ENCODE measurements at places on chromosomes 3 and 15. TPM values are rescaled to one million over a fixed set of nuclear protein-coding genes. Genes with fewer than 3 reads are reported as not detected.

DNA sequence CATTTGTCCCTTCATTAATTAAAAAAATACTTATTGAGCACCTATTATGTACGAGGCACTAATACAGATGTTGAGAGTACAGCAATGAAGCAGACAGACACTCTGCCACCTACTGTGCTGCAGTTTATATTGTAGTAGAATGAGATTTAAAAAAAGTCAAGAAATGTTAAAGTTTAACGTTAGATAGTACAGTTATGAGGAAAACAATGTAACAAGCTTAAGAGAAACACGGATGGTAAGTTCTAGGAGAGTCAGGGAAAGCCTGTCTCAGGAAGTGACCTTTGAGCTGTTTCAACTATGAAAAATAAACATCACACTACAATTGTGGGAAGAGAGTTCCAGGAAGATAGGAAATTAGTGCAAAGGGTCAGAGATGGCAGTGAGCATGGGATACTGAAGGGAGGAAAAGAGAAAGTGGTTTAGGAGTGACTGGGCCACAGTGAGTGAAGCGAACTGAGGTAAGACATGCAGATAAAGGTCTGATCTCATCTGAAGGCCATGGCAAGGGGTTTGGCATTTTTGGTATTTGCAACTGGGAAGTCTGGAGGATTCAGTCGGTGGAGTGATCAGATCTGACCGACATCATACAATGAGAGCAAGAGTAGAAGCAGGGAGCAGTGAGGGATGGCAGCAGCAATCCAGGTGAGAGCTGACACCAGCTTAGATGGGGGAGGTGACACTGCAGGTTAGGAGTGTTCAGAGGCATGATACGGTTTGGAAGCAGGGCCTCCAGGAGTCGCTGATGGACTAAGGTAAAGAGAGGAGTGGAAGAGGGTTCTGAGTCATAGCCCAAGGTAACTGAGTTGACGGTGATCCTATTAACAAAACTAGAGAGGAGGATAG lies 28.5 kb downstream of the PLSCR4 start:
- peak; percentile 7 for DNase-seq

GRCh38 chr15:31200735-31201151 lies 99.2 kb upstream of the TRPM1 start:
- peak; percentile 42 for DNase-seq

- DNase-seq = no peak
Measured at GRCh38 chr15:56950979-56951378, 32.5 kb downstream of the TCF12 start.

GRCh38 chr3:172102883-172103310 lies 63.5 kb downstream of the FNDC3B start:
- DNase-seq = no peak

DNA sequence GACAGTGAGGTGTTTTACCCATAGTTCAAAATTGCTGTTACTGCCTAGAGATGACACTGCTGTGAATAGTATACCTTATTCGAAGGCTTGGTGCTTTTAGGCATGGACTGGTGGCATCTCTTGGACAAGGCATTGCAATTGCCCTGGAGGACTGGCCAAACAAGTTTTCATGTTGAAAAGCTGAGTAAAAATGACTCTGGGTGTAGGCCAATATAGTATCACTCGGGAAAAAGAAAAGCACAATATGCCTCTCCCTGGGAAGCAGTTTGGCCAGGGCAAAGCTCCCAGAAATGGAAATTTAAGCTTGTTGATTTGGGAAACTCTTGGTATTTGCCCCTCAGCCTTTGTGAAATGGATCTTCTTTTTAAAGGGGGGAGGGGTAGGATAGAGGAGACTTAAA lies 54.8 kb downstream of the ZNF609 start:
- DNase-seq = no peak

DNA sequence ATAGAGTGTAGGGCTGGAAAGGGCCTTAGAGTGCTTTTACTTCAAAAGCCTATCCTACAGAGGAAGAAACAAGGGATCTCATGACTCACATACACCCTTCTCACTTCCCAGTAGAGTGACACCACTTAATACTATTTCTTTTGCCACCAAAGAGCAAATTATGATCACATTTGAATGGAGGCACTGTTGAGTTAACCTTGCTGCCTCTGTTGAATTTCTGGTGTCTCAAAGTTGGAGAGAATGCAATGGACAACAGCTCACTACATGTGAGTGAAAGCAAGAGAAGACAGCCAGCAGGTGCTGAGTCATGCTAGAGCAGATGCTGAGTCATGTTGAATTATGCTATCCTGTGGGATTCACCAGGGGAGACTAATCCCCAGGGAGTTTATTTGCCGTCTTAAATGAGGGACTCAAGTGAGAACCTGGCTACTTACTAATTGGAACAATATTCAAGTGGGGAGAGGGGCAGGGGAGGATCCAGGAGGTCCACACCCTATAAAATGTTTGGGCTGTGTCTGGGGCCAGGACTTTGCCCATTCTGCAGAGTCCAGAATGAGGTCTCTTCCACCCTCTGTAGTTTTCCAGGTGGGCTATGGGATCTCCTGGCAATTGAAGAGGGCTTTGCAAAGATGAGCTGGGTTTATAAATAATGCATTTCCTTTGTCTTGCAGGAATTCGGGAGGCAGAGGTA lies 35.8 kb downstream of the ST8SIA2 start:
- DNase-seq = peak; percentile 71

DNA sequence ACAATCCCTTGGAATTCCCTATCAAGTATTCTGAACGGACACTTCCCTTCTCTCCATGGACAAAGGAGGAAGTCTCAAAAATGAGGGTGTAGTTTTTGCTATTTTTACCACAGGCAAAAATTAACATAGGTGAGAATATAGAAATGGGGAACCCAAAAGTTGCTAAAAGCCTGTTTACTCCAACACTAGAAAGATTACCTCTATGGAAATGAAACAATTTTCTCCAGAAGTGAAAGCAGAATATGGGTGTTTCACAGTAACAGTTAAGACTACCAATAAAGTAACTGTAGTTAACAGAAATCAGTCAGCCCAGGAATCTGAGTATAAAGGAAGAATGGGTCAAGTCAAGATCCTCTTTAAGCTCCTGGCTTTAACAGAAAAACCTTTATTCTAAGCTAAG lies 9.3 kb downstream of the TRA2B start:
- DNase-seq = no peak

GRCh38 chr3:46091046-46091445 lies 63.8 kb upstream of the XCR1 start:
- no peak for DNase-seq

GRCh38 chr3:8517487-8517886 lies 15.9 kb downstream of the LMCD1 start:
- DNase-seq = no peak

DNA sequence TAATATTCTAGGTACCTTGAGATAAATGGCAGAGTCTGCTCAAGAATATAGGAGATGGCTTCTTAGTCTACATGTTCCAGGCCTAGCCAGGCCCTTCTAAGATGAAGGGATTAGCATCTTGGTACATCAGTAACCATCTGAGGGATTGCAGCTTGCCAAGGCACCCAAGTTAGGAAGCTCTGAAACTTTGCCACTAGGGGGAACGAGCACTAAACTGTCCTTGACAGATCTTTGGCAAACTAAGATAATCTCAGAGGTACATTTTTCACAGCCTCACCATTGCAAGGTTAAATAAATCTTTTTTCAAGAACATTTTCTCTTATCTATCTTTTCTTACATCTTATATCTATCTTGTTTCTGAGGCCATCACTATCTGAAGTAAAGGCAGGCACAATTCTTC lies 351.2 kb downstream of the RAP2B start:
- peak; percentile 0 for DNase-seq

DNA sequence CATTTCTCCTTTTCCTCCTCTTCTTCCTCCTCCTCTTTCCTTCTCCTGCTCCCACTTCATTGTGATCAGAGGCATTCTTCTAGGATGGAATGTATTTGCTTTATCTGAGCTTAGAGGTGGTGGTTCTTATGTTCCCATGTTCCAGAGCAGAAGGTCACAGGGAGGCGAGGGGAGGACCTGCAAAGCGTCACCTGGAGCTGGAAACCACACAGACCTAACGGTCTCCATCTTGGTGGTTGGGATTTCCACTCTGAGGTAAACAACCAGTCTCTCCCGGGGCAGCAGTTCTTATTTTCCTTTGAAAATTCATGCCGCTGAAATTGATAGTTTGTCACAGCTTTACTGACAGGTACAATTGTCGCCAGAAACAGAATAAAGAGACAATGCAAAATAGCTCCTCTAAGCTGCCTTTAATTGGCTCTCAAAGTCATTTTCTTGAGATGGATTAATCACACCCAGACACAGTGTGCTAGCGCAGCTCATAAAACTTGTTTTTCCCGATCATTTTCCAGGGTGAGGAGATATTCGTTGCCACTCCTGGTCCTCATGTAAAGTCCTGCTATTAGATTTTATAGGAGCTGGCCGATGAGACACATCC lies 16.9 kb upstream of the AGBL1 start:
- DNase-seq = no peak

DNA sequence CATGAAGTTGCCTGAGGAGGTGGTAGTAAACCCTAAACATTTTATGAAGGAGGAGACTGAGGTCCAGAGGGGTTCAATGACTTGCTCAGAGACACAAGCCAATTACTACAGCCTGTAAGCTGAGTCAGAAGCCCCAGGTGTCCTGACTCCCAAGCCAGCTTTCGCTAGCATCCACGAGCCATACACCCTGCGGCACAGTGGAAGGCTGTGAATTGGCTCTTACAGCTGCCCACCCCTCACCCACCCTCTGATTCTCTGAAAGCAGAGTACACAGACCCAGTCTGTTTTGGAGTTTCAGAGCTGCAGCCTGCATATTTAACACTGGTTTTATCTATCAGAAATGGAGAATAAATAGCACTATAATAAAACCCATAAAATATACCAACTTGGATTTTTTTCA lies 253.4 kb downstream of the IGSF11 start:
- DNase-seq = no peak

DNA sequence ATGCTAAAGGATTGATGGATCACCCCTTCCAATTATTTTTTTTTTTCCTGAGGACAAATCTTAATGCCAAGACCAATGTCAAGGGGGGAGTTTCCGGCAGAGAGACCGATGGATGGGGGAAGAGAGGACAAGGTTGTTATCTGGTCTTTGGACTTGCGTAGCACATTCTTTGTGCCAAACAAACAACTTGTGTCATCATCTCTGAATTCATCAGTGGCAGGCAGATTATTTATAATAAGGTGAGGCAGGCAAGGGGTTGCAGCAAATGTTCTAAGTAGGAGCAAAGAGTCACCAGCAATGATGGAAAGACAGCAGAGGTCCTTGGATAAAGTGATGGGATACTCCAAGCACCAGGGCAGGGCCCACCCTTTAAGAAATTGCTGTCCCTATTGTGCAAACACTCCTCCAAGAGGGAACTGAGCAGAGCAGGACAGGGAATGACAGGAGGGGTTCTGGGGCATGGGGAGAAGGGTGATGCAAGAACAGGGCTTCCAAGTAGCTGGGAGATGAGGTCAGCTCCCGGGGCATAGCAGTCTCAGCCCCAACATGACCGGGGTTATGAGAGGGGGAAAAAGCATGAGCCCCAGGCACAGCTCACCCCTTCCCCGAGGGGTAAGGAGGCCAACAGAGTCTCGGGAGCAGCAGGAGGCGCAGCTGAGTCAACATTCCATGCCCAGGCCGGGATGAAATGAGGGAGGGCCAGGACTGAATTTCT lies 57.4 kb downstream of the ANXA2 start:
- DNase-seq = no peak

- no peak for DNase-seq
Measured at GRCh38 chr15:66786222-66786621, 84.2 kb downstream of the SMAD6 start.

DNA sequence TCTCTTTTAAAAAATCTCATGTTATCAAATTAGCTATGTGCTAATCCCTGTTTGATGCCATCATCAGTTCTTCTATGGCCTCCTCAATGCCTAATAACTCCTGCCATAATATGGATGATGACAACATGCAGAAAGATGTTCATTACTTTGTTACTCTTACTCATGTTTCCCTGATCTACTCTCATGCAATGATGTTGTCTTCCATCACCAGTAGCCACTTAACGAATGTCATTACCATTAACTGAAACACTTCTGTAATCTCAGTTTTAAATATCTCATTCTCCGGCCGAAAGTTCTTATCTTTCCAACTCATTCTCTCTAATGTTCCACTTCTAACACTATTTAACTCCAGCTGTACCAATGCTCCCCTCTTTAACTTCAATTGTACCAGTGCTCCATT lies 1187.7 kb downstream of the OTOL1 start:
- no peak for DNase-seq

DNA sequence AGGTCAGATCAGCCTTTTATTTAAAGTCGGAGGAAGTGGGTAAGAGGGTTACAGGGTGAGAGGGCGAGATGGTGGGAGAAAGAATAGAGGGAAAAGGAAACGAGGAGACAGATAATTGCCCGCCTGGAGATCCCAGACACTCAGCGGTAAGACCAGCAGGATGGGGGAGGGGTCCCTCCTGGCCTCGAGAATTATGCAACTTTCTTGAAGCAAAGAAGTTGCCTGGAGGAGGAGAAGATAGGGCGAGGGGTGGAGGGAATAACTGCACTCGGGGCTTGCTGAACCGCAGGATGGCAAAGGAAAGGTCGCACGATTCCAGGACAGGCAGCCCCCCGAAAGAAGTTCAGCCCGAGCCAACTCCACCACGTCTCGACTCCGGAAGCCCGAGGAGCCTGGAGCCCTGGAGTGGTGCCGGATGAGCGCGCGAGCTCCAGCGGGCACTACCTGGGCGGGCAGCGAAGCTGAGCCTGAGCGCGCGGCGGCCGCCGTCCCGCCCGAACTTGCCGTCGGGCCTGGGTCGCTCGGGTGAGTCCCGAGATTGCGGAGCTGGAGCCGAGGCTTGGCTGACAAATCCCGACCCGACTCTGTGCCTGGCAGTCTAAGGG lies 402 bp downstream of the WWTR1 start:
- DNase-seq = no peak

DNA sequence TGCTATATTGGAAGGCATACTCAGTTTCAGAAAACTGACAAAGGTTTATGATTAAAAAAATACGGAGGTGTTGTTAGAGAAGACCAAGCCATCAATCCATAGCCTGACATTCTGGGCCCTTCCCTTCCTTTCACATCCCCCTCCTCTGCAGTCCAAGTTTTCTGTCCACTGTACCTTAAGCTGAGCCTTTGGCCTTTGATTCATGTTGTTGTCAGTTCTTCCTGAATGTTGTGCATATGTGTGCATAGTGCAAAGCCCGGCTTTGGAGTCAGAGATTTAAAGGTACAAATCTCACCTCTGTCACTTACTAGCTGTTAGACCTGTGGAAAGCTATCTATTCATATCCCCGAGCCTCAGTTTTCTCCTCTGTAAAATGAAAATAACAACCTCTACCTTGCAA lies 104.9 kb upstream of the AGBL1 start:
- DNase-seq = no peak

Gene GOLGA6D
- total RNA-seq = not detected

Gene ACP3
- 0.78 TPM for total RNA-seq

Gene LIPC
- not detected for total RNA-seq

Gene REC114
- not detected for total RNA-seq

Gene SKIC8
- total RNA-seq = 73.2 TPM

Gene NR1I2
- 0.12 TPM for total RNA-seq

Gene CLRN1
- not detected for total RNA-seq

Gene SEC22C
- total RNA-seq = 57.2 TPM

Gene CYP8B1
- not detected for total RNA-seq

Measured in NCI-H460 (cell line).